Common myeloid progenitor, CD34-positive (primary cell): ENCODE measurements at places on chromosomes 3 and 15.

DNA sequence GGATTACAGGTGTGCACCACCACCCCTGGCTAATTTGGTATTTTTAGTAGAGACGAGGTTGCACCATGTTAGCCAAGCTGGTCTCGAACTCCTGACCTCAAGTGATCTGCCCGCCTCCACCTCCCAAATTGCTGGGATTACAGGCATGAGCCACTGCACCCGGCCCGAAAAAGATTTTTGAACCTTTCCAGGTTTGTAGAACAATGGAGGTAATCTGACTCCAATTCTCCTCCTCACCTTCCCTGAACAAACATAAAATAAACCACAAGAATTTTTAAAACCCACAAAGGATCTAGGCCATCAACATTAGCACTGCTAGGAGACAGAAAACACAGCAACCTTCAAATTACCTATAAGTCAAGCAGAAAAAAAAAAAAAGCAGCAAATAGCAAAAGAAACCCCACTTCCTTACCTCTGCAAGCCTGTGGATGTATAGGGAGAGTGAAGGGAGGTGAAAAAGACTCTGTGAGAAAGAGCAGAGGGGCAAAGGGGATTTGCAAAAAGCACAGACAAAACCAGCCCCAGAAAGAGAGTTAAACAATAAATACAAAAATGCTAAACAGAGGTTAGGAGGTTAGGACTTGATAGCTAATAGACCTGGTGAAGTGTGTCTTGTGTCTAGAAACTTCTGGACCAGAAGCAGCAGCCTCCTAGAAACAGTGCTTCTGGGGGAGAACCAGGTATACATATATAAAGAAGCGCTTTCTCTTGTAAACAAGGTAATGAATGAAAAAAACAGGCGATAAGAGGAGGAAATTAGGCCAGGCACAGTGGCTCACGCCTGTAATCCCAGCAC lies 32.1 kb downstream of the TFDP2 start:
- no peak for DNase-seq

DNA sequence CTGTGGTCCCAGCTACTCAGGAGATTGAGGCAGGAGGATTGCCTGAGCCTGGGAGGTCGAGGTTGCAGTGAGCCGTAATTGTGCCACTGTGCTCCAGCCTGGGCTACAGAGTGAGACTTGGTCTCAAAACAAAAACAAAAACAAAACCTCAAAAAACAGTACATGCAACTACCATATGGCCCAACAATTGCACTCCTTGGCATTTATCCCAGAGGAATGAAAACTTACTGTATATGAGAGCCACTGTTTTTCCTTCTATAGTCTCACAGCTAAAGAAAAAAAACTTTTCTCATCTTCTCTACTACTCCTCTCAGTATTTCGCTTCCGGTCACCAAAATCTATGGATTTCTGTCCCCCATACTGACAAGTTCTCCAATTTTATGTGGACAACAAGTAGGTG lies 84.3 kb downstream of the FLNB start:
- no peak for DNase-seq

GRCh38 chr15:94421706-94422105 lies 190.3 kb downstream of the MCTP2 start:
- no peak for DNase-seq

DNA sequence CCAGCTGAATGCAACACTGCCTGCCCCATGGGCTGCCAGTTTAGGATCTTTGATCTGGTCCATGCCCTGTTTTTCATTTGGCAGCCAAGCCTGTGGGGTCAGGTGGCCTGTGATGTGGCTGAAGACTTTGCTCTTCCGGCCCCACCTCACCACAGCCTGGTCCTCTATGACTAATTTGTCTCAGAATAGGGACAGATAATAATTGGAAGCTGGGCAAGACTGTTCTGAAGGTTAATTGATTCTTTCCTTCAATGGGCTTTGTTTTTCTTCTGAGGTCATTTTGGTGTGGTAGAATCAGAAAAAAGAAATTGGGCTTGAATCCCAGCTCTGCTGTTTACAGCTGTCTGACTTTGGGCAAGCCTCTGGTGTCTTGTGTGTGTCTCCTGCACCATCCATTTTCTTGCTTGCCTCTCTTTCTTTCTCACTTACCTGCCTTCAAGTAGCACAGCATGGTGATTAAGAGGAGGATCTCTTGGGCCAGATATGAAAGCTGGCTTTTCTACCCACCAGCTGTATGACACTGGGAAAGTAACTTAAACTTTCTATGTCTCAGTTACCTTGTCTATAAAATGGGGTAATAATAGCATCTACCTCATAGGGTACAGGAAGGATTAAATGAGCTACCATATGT lies 24.2 kb downstream of the ABHD2 start:
- no peak for DNase-seq

DNA sequence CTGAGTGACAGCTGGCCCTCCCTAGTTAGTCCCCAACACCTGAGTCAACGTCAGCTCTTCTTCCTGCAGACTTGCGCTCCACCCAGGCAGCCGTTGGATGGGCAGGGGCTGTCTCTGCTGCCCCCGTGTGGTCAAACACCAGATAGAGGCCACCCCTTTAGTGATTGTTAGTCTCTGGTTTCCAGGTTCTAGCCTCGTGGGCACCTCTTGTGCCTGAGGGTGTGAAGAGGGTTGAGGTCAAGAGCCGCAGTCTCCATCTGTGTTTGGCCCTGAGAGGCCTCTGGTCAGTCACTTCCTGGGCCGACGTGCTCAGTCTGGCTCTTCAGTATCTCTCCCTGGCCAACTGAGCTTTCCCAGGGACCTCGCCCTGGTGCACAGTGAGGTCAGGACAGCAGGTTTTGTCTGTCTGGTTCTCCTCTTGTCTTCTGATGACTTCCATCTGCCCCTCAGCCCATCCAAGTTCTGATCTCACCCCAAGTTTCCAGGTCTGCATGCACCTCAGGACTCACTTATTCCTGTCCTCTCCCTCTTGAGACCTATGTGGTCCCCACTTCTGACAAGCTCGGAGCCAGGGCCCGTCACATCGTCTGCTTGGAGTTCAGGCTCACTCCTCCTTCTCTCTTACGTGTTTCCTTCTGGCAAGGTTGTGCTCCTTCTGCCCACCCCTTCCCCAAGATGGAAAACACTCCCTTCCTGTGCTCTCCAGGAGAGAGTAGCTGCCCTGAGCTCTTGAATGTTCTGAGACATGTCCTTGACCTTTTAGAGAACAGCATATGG lies 20.9 kb downstream of the CD276 start:
- DNase-seq = peak; percentile 60

DNA sequence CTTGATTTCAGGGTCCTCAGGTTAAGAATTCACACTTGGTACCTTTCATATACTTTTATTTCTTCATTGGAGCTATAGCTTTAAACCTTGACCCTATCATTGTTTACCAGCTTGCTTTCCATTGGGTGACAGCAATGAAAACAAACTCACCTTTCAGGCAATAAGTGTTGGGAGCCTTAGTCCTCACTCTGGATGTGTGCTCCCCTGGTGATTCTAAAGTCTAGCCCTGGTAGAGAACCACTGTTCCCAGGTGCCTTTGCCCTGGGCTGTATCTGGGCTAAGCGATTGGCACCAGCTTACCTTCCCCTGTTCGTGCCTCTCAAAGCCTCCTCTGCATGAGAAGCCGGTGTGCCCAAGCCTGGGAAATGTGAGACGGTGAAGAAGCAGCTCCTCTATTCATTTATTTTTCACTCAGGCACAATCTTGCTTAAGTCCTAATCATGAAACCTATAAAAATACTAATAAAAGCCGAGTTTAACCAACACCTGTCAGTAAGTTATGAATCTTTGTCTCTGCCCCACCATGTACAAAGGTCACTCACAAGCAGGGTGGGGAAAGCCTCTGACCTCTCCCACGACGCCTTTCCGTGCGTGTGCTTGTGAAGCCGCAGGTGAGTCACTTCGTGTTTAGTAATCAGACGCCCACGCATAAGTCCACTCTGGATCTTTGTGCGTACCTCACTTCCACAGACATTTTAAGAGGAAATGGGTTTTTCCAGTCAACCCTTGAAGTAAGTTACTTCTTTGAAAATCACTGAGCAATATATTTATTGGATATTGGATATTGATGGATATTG lies 12.8 kb upstream of the ARRDC4 start:
- no peak for DNase-seq

- no peak for DNase-seq
Measured at GRCh38 chr15:49314716-49315115, 108.3 kb upstream of the FGF7 start.

DNA sequence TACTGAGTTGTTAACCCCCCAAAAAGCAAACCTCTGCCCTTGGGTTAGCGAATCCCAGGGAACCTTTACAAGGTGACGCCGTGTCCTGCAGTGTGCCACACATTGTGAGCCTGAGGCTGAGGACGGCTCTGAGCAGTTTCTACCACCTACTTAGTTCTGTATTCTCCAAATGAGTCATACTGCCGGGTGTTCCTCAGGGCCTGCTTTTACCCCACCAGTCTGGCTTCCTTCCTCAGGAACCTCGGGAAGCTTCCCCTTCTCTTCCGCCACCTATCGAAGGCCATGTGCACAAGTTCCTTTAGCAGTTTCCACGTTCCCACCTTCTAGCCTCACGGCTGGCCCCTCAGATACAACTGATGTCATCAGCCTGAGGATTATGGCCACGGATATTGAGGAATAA lies 384.0 kb upstream of the TPM1 start:
- DNase-seq = no peak

- DNase-seq = no peak
Measured at GRCh38 chr15:101138086-101138660, 113.7 kb downstream of the CHSY1 start.

GRCh38 chr3:72520690-72521308 lies 327.4 kb downstream of the SHQ1 start:
- no peak for DNase-seq

DNA sequence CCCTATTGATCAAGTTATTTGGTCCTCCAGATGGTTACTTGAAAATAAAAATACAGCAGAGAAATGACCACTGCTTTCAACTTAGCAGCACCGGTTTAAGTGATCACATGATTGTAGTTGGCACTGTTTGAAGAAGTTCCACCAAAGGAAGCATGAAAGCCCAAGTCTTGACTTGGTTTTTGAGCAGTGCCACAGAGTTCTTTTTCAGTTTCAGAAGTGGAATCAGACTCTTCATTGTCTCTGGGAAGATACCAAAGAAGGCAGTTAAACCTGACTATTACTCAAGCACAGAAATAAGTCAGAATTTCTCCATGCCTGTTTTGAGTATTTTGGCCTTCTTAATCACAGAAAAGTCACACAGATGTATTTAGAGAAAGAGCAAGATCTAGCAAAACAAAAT lies 66.7 kb downstream of the BBX start:
- DNase-seq = no peak

DNA sequence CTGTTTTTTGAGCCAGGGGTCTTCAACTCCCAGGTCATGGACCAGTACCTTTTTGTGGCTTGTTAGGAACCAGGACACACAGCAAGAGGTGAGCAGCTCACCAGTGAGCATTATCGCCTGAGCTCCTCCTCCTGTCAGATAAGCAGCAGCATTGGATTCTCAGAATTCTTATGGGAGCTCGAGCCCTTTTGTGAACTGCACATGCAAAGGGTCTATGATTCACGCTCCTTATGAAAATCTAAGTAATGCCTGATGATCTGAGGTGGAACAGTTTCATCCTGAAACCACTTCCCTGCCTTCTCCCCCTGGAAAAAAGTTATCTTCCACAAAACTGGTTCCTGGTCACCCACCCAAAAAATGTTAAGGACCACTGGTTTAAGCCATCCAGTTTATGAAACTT lies 1047.6 kb downstream of the OTOL1 start:
- DNase-seq = no peak

GRCh38 chr3:59310736-59311135 lies 260.9 kb upstream of the CFAP20DC start:
- no peak for DNase-seq

DNA sequence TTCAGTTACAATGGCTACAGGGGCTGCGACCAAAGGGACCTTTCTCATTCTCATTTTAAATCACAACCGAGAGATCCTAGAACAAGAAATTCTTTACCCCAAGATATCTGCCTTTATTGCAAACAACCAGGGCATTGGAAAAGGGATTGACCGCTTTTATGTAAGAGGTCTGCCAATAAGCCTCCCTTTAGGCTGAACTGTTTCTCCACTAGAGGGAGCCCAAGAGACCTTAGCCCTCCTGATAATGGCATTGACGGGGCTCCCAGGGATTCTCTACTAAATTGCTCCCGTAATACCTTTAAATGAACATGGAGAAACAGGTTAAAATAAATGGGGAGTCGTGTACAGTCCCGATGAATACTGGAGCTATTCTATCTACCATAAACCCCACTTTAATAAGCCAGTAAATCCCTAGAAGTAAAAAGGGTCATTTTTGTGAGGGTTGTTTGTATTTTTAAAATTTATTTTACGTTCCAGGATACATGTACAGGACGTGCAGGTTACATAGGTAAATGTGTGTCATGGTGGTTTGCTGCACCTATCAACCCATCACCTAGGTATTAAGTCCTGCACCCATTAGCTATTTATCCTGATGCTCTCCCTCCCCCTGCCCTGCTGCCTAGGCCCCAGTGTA lies 7.5 kb upstream of the IGSF10 start:
- DNase-seq = peak; percentile 64

DNA sequence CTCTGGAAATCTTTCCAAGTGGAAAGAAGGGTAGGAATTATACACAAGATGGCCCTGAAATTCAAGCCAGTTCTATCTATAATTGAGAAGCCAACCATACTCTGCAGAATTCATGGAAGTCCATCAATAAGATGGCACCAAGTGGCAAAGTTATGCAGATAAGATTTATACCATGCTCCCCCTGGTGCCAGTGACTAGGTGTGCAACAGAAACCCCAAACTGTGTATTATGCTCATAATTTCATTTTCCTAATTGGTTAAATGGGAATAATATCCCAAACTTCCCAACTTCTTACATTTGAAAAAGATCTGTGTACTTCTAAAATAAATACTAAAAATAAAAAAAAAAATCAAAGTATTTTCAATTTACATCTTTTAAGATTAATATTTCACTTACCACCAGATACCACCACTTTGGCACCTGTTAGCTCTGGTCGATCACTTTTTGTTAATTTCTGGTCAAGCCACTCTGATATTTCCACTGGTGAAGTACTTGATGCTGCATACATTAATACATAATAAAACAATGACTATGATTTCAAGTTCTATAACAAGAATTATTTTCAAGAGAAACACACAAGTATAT lies 25.9 kb downstream of the ETFA start:
- DNase-seq = peak; percentile 31

DNA sequence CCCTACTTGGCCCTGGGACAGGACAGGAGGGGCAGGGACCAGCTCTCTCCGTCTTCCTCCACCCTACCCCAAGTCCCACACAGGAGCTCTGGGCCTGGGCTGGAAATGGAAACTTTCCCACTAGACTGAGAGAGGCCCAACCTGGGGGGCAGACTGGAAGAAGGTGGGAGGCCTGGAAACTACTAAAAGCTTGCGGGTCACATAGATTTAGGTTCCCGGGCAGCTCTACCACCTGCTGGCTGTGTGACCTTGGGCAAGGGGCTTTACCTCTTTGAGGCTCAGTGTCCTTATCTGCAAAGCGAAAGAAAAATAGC lies 49.9 kb upstream of the CCDC174 start:
- DNase-seq = no peak
